ENCODE measurements at places on chromosomes 6 and 20.

- no peak for DNase-seq
Measured at GRCh38 chr6:4259391-4259790, 124.0 kb upstream of the ECI2 start.

DNA sequence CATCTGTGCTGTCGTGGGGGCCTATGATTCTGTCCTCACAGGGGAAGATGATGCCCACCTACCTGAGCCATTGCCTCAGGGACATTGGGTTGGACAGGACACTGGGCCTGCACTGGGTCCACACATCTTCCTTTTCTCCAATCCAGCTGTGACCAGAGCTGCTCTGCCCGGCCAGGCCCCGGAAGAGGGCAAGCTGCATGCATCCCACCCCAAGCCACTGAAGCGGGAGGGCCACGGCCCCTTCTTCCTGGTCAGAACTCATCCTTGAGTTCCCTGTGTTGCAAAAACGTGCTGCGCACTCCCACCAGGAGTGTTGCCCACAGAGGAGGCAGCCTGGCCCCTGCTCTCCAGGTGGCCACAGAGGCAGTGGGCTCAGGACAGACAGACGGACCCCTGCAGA is 38.2 kb downstream of the SPDEF start:
- DNase-seq: no peak

- no peak for DNase-seq
Measured at GRCh38 chr20:347317-347639, 367 bp downstream of the NRSN2 start.

DNA sequence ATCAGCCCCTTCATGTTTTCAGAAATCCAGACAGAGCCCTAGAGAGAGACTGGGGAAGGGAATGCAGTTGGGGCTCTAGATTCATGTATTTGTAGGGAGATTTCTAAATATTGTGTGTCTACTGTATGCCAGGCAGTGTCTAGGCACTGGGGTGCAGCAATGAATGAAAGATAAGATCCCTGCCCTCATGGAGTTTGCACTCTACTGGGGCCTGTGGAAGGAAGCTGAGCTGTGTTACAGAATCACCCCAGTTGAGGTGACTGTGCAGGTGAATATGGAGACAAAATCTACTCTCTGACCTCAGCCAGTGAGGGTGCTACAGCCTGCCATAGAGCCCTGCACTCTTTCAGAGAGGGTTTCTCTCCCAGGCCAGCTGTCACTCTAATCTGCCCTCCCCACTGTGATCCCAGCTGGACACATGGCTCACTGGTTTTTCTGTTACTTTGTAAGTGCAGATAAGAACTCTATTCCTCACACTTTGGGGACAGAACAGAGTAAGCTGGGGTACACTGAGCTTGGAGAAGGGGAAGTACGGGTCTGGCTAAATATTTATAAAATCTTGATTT is 69.2 kb upstream of the E2F3 start:
- DNase-seq: no peak

- no peak for DNase-seq
Measured at GRCh38 chr6:56724455-56724854, 81.8 kb upstream of the DST start.

DNA sequence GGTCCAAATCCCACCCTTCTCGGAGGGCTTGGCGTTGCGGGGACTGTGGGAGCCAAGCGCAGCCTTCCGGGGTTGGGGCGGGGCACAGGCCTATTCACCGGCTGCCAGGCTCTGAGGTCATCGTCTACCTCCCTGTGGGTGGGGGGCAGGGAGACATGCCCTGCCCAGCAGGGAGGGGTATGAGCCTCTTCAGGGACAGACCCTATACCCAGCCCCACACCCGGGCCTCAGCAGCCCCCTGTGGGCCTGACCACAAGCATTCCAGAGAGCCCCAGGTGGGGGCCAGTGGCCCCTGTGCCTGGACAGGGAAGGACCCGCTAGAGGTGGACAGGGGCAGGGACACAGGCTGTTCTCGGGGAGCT is 11.6 kb downstream of the LAMA5 start:
- DNase-seq: no peak

DNA sequence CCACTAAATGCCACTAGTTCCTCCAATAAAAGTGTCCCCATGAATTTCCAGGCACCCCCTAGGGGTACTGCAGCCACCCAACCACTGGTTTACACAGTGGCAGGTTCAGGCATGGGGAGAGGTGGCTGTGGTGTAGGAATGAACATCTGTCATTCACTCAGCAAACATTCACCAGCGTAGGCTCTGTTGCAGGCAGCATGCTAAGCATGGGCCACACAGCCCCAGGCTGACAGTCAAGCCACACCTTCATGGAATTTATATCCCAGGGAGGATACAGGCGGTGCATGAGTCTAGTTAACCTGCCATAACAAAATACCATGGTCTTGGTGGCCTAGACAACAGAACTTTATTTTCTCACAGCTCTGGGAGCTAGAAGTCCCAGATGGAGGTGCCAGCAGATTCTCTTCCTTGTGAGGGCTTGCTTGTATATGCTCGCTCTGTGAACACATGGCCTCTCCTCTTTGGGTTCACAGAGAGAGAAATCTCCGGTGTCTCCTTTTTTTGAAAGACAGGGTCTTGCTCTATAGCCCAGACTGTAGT is 135.7 kb downstream of the EYA2 start:
- DNase-seq: no peak

- DNase-seq: no peak
Measured at GRCh38 chr6:29547573-29547972, 12.0 kb downstream of the UBD start.
